GOT3 (cell line): ENCODE measurements at places on chromosomes 2 and 18.

GRCh38 chr18:76905821-76906220, 83.5 kb downstream of the ZNF236 start:
- DNase-seq, result no peak

DNA sequence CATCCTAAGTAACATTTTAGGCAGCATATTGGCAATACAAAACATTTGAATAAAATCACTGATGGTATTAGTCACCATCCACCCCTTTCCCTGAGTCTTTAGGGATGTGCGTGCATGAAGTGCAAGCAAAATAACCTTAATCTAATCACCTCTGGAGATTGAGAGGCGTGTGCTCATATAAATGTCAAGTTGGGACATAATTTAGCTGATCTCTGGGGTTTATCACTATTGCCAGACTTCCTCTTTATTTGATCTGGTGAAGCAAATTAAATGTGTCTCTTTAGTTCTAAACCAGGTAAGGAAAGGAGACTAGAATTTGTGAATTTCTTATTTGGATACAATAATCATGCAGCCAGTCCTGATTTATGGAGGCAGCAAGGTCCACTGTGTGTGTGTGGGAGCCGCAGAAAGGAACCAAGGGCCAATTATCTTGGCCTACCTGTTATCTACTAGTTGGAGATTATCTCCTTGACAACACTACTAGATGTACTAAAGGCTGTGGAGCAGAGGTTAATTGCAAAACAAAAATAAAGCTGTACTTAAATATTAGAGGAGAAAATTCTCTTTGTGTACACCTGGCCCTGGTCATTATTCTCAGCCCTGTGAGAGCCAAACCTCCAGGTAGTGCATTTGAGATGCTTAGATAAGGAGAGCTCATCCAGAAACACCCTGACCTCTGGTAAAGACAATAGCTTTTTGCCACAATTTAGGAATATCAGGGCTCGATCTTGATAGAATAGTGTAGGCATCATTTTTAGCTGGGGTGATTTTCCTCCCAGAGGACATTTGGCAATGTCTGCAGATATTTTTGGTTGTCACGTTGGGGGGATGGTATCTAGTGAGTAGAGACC, 78.2 kb downstream of the HRH4 start:
- no peak for DNase-seq

DNA sequence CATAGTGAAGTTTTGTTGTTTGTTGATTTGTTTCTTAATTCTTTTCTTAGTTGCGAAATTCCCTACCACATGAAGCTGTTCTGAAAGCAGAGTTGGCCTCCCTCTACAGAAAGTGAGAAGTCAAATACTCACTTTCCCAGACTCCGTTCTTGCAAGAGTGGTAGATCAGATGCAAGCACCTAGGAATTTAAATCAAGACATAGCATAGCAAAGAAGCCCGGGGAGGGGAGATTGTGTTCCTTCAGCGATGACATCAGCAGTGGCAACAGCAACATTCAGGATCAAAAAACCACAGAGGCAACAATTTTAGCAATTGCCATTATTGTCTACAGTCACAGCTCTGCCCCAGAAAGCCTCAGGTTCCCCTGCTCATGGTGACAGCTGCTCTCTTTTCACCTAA, 580.0 kb downstream of the RNF144A start:
- DNase-seq, result no peak

- DNase-seq, result no peak
Observed at GRCh38 chr2:186995092-186995491, 146.1 kb upstream of the ZSWIM2 start.

- DNase-seq, result no peak
Observed at GRCh38 chr18:13433685-13434084, 215.1 kb downstream of the LDLRAD4 start.

DNA sequence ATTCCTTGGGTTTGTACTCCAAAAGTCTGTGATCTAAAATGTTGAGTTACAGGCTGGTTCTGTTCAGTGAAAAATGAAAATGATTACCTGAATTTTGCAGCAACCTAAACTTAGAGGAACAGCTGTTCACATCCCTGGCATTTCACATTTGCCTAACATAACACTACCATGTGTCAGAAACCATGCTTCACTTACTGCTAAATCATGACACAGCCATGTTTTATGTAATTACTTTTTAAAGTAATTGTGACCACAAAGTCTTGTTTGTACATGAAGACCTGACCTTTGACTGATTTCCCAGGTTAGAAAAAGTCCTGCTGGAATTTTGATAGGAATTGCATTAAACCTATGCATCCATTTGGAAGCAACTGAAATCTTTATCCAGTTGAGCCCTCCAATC, 79.1 kb downstream of the FAM168B start:
- no peak for DNase-seq

DNA sequence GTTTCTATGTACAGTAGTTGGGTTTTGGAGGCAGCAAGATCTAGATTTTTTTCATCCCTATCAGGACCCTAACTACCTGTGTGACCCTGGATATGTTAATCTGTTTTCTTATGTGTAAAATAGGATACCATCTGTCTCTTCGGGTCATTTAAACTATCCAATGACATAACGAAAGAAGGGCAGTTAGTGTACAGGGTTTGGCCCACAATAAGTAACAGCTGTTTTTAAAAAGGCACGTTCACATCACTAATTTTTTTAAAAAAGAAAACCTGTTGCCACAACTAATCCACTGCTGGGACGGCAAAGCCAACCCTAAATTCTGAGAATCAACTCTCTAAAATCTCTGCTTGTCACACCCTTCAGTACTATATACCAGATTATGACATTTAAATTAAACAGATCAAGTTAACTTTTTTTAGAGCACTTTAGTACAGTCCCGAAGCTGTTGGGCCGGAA, 869 bp downstream of the USP40 start:
- no peak for DNase-seq

GRCh38 chr2:176769499-176770370, 442.9 kb upstream of the HNRNPA3 start:
- DNase-seq, result no peak

DNA sequence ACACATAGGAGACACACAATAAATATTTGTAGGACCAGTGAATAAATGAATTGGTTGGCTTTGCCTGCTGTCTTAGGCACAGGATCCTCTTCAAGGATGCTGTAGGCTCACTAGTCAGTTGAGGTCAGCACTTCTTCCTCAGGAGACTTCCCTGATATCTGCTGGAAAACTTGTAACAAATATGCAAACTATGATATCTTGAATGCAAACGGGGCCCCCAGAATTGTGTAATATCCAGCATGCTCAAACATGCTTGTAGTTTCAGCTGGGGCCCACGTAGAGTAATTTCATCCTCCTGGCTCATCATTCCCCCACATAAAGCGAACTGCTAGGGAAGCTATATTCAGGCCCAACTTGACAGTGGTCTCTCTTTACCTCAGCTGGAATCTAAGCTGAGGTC, 43.6 kb downstream of the POLE4 start:
- no peak for DNase-seq

DNA sequence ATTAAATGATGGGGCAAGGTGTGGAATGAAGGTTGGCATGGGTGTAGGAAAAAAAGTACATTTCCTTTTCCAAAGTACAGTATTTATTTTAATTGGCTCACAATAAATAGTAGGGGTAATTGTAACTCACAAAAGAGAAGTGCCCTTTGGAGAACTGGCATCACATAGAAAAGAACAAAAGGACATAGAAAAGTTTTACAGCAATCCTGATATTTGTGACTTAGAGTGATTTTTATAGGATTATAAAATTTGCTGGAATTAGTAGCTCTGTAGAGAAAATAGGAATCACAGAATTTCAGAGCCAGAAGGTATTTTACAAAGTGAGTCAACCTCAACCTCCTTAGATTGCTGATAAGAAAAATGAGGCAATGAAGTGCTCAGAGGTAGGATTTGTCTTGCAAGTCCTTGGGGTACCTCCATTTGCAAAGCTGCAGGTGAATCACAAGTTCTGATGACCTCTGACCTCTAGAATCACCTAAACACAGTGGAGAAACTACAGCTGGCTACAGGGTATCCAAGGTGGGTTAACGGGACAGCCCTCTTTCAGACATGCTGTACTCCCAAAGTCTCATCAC, 133.6 kb downstream of the SOCS6 start:
- DNase-seq, result no peak

GRCh38 chr2:162919111-162919510, 80.5 kb upstream of the KCNH7 start:
- no peak for DNase-seq

GRCh38 chr2:223613017-223613950, 11.1 kb upstream of the SCG2 start:
- peak; percentile 80 for DNase-seq

GRCh38 chr2:73284296-73285158, at the start of gene FBXO41:
Gene FBXO41 (minus strand): TSS chr2:73284478. CDS start chr2:73269630, 14,848 bp downstream.
- DNase-seq, result no peak

- DNase-seq, result no peak
Observed at GRCh38 chr18:8684577-8684976, 20.8 kb upstream of the MTCL1 start.

DNA sequence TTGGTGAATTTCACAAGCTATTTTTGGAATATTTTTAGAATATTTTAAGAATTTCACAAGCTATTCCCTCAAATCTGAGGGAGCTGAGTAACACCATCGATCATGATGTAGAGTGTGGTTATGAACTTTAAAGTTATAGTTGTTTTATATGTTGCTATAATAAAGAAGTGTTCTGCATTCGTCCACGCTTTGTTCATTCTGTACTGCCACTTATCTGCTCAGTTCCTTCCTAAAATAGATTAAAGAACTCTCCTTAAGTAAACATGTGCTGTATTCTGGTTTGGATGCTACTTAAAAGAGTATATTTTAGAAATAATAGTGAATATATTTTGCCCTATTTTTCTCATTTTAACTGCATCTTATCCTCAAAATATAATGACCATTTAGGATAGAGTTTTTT, 15.9 kb downstream of the TYMS start:
- DNase-seq, result no peak
